ENCODE measurements at places on chromosomes 16 and 17. TPM values are rescaled to one million over a fixed set of nuclear protein-coding genes. Genes with fewer than 3 reads are reported as not detected.

DNA sequence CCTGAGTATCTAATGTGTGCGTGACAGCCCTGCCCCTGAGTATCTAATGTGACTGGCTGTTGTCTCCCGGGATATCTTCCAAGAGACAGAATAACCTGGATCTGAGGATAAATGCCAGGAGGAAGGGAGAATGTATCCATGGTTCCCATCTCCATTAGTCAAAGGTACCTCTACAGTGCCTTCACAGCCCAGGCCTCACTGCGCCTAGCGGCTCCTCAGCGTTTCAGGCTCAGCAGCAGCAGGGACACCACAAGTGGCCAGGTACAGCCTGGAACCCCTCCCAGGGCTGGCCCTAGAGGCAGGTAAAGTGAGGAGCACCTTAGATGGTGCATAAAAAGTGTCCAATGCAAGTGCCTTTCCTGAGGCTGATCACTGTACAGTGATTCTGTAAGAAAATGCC lies 32.0 kb downstream of the SOCS3 start:
- no peak for DNase-seq

DNA sequence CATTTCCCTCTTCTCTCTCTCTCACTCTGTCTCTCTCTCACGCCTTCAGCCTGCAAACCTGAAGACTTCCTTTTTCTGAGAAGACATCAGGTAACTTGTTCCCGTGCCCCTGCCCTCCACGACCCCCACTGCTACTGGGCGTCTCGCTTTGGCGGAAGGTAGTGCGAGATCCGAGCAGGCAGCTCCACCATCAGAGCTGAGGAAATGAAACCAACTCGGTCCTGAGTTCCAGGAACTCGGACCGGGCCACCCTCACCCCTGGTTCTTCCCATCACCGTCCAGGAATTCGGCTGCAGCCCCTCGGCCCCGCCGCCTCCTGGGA lies 585 bp downstream of the MLKL start:
- DNase-seq, result peak; percentile 38

DNA sequence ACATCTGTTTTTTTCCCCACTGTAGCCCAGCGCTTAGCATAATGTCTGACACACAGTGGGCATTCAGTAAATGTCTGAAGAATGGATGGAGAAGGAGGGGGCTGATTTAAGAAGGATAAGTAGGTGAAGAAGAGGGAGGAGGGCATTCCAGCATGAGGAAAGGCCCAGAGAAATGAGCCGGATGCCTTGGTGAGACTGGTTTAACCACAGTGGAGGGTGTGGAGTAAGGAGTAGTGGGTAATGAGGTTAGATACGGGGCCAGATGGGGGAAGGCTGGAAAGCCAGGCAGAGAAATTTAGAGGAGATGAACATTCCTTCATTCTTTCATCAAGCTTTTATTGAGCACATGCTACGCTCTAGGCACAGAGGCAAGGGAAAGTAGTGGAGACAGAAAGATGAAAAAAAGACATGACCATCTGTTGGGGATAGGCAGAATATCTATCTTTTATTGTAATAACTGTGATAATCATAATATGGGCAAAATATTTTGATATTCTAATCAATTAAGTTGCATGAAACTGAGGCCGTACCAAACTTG lies 43.7 kb upstream of the NFAT5 start:
- no peak for DNase-seq

Gene CTRB2
- total RNA-seq, result not detected

DNA sequence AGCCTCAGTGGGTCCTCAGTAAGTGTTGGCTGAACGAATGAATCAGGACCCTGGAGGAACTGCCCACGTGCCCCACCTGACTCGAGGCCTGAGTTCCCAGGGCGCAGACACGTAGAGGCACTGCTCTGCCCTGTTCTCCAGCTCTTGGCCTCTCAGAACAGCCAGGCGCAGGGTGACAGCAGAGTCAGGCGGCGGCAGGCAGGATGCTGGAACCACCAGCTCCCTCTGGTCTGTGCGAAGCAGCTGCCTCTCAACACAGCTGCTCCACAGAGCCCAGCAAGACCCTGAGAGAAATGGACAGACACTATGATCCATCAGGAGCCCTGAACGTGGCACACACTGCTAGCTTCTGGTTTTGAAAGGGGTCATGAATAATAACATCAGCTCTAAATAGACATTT lies 53.1 kb upstream of the BCO1 start:
- no peak for DNase-seq

Gene CACNA1G
- total RNA-seq, result not detected

Gene NOL11
- total RNA-seq, result 25.6 TPM

GRCh38 chr16:88297178-88297720 lies 85.5 kb upstream of the ZNF469 start:
- DNase-seq, result no peak

DNA sequence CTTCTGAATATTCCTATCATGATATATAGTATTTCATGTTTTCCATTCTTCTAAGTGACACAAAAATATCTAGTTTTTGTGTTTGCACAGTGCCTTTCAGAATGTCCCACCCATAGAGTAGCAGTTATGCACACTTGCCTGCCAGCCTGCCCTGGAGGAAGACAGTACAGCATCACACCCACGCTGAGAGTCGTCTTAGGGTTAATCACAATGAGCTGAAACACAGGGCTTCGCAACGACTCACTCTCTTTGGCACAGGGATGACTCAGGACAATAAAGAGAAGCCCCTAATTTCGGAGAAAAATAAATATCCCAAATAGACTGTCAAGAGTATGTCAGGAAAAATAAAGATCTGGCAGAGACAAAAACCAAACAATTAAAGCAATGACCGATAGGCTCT lies 11.6 kb upstream of the NDUFAB1 start:
- peak; percentile 54 for DNase-seq

DNA sequence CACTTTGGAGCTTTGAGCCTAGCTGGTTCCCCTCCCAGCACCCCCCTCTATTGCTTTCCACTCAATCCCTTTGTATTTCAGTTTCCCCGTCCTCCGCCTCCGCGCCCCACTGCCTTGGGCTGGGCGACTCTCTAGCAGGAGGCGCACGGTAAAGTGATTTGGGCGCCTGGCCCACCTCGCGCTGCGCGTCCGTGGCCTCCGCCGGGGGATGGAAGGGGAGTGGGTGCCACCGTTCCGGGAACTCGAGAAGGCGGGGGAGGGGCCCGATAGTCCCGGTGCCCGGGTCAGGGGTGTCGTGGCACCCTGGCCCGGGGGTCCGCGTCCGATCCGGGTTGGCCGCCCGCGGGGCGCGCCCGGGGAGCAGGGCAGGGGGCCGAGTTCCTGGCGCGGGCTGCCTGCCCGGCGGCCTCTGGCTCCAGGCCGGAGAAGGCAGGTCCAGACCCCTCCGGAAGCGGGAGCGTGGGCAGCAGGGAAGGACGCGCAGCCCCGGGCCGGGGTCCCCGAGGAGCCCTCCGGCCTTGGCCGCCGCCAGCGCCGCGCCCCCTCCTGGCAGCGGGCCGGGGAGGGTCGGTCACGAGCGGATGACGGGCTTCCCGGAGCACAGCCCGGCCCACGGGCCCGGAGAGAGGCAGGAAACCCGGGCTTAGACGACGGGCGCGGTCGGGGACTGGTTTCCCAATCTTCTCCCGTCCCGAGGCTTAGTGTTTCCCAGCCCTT lies 15.8 kb downstream of the MEOX1 start:
- DNase-seq, result peak; percentile 65

Gene P2RX5
- 0.20 TPM for total RNA-seq

Gene KRTAP3-2
- total RNA-seq, result not detected
